ENCODE measurements at places on chromosomes 2 and 18.
A peak's percentile ranks its signal among the peaks of the same experiment; 100 is the strongest.

GRCh38 chr18:35122586-35123224 is 81.5 kb downstream of the MAPRE2 start:
- no peak for DNase-seq

DNA sequence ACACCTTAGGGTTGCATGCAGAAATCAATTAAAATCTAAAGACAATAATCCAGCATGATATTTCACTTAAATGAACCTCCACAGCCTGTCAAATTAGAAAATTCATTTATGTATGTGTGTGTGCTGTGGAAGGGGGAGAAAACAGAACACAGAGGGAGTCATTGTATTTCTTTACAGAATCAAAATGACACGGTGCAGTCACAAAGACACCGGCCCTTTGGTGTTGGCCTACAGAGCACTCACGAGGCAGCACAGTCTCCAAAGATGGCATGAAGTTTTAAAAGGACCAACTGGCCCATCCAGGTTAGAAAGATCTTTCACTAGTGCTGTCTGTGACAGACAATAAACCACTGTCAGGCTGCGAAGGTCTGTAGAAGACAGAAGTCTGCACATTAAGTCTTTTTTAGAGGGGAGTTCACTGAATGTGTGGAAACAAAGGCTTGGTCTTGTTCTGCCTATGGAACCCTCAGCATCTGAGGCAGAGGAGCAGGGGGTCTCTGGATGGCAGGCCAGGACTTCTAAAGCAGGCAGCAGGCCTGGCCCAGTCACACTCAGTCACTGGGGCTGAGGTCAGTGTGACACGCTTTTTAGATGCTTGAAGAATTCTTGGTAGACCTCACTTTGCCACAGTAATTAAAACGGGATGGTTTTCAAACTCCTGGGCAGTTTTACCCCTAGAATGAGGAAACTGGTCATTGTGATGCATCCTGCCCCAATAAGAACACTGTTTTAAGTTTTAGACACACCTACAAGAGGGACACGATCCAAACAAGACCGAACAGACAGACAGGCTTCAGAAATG is 184.9 kb downstream of the AFF3 start:
- no peak for DNase-seq

DNA sequence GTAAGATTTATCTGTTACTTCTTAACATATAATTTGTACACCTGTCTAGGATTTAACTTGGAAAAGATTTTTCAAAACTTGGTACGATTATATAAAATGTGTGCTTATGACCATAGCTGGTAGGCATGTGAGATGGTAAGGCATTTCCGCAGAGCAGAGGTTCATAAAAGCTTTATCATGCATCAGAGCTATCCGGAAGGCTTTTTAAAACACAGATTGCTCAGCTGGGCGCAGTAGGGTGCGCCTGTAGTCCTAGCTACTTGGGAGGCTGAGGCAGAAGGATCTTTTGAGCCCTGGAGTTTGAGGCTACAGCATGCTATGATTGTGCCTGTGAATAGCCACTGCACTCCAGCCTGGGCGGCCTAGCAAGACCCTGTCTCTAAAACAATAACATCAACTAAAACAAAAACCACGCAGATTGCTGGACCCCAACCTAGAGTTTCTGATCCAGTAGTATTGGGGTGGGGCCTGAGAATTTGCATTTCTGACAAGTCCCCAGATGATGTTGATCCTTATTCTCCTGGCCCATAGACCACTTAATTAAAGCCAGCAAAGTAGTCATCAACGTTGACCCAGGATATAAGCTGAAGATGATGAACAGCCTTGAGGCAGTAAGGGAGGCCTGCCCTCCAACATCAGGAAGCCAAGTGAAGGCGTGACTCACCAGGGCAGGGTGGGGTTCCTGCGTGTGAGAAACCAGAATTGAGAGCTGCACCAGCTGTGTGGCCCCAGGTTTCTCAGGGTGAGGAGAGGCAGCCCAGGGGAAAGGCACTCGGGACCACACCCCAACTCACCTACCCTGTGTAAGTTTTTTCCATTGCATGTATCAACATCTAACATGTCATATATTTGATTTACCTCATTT is 21.6 kb upstream of the SLC20A1 start:
- peak; percentile 14 for DNase-seq

DNA sequence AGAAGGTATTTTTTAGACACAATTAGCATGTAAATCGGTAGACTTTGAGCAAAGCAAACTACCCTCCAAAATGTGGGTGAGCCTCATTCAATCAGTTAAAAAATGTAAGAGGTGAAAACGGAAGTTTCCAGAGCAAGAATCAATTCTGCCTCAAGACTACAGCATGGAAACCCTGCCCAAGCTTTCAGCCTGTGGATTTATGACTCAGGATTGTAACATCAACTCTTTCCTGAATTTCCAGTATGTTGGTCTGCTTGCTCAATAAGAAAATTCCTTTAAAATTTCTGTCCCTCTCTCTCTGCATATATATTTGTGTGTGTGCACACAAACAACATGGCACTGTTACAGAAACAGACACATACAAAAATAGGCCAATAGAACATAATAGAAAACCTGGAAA is 228.6 kb upstream of the DOK6 start:
- DNase-seq, result no peak

DNA sequence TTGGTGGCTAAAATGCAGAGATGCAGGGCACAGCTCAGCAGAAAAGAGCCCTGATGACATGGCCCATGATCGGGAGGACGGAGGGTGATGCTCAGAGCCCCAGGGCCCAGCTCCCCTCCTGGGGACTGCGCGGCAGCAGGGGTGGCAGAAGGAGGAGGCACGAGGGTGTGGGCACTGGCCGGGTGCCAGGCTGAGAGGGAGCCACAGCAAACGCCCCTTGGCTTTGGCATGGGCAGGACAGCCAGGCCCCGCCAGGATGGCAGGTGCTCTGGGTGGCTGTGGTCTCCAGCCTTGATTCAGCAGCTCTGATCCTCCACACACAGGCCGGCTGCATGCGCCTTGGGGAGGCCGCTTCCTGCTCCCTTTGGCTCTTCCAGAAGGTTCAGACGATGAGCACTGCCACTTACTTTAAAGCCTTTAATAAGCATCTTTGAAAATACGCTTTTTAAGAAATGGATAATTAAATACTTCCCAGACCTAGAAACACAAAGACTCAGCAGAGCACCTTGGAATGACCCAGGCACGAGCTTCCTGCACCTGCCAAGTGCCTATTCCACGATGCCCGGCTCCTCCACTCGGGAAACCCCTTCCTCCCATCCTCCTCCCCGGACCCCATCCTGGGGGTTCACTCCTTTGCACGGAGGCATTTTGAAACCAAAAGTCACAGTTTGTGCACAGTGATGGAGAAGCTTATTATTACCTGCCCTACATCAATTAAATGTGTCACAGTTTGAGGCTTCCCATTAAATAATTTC is 78.5 kb upstream of the SNTG2 start:
- no peak for DNase-seq

DNA sequence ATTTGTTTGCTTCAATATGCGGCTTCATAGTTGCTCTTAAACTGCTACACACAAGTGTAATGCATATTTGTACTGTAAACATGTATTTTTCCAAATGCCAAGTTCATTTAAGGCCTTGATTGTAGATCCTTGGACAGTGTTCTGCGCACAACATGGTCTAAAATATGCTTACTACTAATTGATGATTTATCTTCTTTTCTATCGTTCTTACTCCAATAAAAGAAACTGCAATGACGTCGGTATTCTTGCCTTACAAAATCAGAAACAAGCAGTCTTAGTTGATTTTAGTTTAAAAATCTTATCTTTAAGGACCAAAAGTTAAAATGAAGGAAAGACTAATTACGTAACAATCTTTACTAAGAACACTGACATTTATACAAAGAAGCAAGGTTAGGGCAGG is 224.3 kb upstream of the SMAD7 start:
- DNase-seq, result no peak

Measured in naive thymus-derived CD8-positive, alpha-beta T cell (primary cell).